ENCODE measurements at places on chromosomes 12 and 14.
A peak's percentile ranks its signal among the peaks of the same experiment; 100 is the strongest.

GRCh38 chr14:78074561-78074960 lies 95.6 kb upstream of the NRXN3 start:
- no peak for DNase-seq

DNA sequence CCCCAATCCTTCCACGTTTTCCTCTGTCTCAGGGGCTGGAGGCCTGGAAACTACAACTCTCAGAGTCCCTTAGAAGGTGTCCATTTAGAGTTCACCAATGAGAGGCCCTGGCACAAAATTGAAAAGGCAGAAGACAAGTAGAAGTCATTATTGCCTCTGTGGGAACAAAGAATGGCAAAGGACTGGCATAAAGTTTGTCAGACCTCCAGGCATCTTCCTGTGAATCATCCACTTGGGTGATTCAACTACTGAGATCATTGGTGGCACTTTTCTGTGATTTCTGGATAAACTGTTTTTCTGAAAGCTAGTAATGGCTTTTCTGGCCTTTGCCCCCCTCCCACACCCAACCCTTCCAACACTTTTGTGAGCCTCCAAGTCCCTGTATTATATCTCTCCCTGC lies 42.6 kb upstream of the C12orf42 start:
- DNase-seq = no peak

DNA sequence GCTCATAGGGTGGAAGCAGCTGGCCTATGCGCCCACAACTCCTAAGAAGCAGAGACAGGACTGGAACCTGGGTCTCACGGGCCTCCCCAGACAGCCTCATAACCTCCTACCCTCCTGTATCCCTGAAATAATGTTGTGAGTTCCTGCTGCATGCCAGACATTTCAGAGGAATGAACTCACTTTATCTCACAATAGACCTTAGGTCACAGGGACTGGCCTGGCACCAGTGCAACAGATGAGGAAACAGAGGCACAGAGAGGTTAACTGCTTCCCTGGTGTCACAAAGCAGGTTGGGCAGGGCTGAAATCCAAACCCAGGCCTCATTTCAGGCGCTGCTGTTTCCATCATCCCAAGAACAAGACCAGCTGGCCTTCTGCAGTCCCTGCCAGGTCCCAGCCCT lies 5.3 kb downstream of the PHETA1 start:
- no peak for DNase-seq

GRCh38 chr12:69540987-69541386 lies 44.3 kb upstream of the CCT2 start:
- DNase-seq = no peak

DNA sequence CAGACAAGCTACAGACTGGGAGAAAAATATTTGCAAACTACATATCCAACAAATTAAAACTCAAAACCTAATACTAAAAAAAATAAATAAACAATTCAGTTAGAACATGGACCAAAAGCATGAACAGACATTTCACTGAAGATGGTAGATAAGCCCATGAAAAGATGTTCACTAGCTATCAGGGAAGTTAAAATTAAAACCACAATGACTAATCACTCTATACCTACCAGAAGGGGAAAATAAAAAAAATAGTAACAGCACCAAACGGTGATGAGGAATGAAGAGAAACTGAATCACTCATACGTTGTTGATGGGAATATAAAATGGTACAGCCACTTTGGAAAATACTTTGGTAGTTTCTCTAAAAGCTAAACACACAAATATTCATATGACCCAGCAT lies 31.1 kb upstream of the DHRS7 start:
- DNase-seq = no peak

- DNase-seq = no peak
Observed at GRCh38 chr12:30828686-30829085, 73.9 kb upstream of the CAPRIN2 start.

DNA sequence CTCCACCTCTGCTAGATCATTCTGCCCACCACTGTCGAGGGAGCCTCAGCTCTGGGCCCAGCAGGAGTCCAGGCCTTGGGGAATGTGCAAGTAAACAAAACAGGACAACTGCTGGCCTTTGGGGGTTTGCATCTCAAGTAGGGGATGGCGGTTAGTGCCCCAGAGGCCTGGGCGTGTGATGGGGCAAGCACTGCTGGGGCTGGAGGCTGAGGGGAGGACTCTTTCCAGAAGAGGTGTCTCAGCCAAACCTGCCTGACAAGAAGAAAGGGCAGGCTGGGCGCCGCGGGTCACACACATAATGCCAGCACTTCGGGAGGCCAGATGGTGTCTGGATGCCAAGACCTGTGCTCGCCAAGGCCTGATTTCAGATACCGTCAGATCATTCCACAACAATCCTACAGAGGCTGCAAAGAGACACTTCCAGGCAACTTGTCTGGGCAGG lies 8.6 kb upstream of the ALDH2 start:
- DNase-seq = no peak

DNA sequence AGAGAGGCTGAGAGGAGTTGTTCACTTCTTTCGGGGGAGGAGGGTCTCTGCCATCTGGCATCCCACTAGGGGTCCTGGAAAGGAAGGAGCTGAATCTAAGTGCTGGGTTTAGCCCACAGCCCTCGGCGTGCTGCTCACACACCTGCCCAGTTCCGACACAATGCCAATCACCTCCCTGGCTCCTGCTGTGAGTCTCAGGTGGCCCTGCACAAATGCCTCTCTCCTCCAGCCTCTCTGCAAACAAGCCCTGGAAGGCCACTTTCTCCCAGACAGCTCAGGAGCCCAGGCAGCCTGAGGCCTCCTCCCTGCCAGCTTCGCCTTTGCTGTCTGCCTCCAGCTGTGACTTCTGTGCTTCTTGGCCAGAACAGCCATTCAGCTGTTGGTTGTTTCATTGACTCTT lies 51.2 kb downstream of the SMIM41 start:
- DNase-seq = peak; percentile 24

DNA sequence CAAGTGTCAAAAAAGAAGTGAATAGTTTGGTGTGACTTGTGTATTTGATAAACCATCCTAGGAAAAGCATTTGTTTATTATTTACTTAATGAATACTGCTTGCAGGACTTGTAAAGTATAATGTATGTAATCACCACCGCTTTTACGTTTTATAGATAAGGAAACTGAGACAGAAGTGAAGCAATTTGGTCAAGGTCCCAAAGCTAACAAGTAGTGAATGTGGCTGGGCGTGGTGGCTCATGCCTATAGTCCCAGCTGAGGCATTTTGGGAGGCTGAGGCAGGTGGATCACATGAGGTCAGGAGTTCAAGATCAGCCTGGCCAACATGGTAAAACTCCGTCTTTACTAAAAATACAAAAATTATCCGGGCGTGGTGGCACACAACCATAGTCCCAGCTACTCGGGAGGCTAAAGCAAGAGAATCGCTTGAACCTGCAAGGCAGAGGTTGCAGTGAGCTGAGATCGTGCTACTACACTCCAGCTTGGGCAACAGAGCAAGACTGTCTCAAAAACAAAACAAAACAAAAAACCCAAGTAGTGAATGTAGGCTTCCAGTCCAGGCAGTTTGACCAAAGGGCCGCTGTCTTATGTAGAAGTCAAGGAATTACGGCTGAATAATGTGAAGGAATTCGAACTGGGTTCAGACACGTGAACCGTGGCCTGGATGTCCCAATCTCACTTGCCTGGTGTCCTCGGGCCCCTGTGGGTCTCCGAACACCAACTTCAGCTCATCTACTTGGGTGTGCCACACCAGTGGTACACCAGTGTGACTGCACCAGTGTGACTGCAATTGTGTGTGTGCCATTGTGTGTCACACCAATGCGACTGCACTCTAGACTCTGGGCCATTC lies 88.3 kb upstream of the MED13L start:
- no peak for DNase-seq

DNA sequence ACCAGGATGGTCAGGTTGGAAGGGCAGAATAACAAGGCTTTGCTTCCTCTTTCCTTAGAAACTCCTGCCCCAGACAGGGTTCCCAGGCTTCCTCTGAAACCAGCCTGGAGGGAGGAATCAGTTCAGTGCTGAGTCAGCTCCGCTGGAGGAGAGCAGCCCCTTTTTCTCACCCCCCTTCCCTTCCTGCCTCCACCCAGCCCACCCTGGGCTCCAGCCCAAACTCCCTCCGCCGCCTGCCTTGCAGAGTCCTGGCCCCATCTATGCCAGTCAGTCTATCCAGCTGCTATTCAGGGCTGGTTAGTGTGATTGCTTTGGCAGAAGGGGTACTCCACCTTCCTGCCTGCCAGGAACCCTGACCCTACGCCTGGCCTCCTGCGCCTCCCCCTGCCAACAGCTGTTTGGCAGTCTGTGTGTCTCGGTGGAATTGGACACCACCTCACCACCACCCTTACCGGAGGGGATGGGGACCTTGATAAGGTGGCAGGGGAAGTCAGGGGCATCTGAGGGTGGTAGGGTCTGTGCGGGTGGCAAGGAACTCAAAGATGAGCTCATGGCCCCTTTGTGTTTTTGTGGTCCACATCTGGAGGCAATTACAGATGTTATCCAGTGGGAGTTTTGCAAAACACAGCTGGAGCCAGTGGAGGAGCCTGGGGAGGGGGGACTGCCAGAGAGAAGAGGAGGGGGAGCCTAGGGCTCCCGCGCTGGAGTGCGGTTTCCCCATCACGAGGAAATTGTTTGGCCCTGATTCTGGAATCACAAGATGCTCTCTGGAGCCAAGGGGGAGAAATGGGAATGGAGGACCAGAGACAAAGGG lies 12.2 kb downstream of the MMP14 start:
- no peak for DNase-seq

- peak; percentile 75 for DNase-seq
Observed at GRCh38 chr12:49662998-49663843, 39.9 kb downstream of the PRPF40B start.

DNA sequence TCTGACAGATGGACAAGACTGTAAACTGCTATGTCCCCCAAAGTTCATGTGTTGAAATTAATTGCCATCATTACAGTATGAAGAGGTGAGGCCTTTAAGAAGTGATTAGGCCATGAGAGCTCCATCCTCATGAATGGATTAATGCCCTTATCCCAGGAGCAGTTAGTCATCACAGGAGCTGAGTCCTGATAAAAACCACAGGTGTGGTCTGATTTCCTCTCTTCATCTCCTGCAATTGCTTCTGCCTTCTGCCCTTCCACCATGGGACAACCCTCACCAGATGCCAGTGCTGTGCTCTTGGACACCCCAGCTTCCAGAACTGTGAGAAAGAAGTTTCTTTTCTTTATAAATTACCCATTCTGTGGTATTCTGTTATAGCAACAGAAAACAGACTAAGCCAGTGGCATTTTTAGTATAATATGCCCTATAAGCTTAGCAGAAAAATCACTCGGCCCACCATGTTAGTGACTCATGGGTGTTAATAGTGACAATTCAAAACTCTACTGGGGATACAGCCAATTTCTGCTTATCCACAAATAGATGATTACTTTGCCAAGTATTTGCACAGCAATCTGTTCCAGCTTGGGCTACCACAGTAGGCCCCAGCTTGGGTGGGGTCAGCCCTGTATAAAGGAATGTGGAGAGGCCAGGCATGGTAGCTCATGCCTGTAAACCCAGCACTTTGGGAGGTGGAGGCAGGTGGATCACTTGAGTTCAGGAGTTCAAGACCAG lies 129.0 kb upstream of the BCL2L14 start:
- DNase-seq = no peak

GRCh38 chr12:116302166-116303058 lies 24.9 kb upstream of the MED13L start:
- DNase-seq = no peak

- peak; percentile 79 for DNase-seq
Observed at GRCh38 chr12:1533602-1534304, 60.6 kb downstream of the FBXL14 start.

DNA sequence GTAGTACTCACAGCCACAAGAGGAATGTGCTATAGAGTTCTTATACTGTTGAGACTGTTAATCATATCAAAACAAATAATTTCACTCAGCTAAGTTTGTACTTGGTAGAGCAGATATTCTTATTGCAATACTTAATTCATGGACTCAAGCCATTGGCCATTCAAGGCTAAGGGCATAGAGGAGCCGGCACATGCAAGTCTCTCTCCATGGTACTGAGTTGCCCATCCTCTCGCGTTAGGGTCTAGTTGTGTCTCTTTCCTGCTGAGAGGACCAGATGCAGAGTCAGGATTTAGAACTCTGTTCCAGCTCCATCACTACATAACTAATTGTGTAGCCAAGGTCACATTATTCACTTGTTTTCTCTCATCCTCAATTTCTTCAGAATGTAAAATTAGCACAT lies 14.4 kb upstream of the TUNAR start:
- DNase-seq = peak; percentile 17

- no peak for DNase-seq
Observed at GRCh38 chr12:1355396-1355795, 239.0 kb downstream of the FBXL14 start.

DNA sequence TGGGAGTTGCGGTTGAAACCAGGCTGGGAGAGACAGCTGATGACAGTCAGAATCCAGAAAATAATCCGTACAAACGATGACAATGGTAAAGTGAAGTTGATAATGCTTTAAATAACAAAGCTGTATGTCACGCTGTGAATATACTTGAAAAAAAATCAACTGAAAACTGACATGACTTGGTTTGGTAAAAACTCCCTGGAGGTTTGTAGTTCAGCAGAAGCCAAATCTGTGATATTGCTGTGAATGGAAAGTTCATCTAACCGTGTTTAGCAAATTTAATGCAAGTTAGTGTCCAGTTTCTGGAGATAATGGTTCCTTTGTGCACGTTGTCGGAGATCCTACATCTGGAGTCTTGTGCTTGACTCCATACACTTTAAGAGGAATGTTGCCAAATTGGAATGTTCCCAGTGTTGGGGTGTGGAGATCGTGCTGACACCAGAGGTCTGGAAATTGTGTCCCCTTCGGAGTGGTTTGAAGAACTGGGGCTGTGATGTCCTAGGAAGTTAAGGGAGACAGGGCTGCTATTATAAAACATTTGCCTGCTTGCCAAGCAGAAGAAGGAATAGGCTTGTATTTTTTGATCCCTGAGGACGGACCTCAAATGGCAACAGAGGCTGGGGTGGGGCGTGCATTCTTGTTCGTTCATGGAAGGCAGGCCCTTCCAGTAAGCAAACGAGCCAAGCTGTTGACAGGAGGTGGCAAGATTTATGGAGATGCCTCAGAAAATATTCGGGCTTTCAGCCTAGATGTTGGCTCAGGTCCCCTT lies 30.6 kb downstream of the PPFIBP1 start:
- DNase-seq = no peak

- no peak for DNase-seq
Observed at GRCh38 chr14:83940253-83940652, 1589.7 kb upstream of the FLRT2 start.

DNA sequence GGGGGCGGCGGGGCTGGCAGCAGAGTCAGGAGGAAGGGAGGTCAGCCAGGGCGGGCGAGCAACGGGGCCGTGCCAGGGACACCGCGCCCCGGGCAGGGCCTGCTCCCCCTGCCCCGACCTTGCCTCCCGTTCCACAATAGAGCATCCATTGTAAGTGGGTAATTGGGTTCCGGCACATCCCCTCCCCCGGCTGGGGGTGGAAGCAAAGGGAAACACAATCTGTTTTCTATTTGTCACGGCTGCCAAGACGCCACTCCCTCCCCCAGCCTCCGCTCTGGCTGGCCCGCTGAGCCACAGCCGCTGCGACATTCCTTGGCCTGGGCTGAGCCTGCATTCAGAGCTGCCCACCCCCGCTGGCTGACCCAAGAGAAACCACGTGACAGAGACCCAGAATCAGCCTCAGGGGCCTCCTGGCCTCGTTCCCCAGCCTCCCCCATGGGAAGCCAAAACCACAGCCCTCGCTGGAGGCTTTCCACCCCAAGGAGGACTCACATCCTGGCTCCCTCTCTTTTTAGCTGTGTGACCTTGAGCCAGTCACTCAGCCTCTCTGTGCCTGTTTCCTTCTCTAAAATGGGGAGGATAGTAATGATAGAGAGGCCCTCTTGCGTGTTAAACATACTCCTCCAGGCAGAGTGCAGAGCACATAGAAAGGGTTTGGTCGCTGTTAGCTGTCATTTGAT lies 117.6 kb downstream of the SCARB1 start:
- no peak for DNase-seq

Data from NAMALWA (cell line).